ENCODE measurements at places on chromosomes 5 and 9. TPM values are rescaled to one million over a fixed set of nuclear protein-coding genes. Genes with fewer than 3 reads are reported as not detected.
A peak's percentile ranks its signal among the peaks of the same experiment; 100 is the strongest.

- peak; percentile 90 for DNase-seq
Measured at GRCh38 chr9:129889941-129890717, 54.9 kb downstream of the USP20 start.

DNA sequence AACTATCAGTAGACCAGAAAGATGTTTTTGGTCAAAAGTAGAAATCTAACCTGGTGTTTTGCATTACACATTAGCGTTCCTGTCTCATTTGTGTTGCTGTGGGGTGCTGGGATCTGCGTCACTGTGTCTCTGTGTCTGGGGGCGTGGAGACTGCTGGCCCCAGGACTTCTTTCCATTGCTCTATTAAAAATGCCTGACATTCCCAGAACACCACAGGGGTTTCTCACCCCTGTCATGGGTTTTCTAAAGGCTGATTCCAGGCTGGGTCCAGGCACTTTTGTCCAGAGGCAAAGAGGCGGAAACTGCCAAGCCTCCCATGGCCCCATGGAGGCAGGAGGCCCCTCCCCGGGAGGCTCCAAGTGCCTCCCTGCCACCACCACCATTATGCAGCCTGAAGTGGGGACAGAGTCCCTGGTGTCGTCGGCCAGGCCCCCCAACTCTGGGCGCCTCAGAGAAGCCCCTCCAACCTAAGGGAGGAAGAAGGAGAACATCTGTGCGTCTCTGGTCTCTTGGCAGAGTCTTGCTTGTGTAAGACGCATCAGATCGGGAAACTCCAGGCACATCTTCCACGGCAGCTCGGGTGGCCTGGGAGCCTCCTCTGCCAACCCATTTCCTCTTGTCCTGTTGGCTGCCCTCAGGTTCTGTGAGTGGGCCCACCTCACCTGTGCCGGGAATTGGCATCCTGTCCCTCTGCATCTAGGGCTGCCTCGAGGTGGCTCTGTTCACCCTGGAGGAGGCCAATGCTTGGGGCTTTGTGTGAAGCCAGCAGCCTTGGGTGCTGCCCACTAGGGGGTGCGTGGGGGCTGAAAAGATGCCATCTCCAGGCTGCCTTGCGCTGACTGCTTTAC is 13.8 kb upstream of the PLEKHG4B start:
- peak; percentile 66 for DNase-seq

DNA sequence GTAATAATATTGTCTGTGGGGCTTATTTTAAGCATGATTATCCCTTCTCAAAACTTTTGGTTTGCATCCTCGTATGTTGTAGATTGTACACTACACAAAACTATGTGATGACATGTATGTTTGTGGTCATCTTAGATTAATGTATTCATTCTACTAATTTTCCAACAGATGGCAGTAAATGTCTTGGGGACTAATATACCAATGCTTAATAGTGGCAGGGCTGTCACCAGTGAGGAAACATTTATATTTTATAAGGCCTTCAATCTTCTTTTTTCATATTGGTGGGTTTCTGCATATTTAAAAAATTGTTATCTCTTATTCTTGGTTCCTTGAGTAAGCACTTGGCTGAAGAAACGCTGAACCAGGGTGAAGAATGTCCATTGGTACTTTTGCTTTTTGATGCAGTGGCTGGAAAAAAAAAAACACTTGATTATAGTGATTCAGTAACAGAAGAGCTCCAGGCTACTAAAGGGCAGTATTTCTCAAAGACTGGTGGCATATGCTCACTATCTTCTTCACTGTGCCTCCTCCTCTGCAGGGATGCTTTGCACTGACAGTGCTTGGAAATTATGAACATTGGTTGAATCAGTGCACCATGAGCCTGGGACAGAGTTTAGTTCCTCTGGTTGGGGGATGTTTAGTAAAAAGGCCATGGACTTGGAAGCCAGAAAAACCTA is 530.3 kb downstream of the RASEF start:
- no peak for DNase-seq

DNA sequence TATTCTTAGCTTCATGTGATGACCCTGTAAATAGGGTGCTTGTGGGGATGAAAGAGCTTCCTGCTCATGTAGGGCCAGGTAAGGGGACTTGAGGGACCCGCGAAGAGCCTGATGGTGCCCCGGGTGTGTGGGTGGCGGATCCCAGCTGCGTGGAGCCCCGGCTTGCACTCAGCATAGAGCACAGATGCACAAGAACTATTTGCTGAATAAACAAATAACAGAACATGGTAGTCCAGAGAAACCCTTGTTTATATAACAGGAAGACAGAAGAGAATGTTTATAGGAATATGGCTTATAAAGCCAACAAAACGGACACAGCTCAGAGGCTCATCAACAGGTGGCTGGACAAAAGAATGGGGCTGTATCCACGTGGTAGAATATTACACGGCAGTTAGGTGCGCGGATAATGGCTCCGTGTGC is 106.9 kb upstream of the COL5A1 start:
- DNase-seq, result no peak

DNA sequence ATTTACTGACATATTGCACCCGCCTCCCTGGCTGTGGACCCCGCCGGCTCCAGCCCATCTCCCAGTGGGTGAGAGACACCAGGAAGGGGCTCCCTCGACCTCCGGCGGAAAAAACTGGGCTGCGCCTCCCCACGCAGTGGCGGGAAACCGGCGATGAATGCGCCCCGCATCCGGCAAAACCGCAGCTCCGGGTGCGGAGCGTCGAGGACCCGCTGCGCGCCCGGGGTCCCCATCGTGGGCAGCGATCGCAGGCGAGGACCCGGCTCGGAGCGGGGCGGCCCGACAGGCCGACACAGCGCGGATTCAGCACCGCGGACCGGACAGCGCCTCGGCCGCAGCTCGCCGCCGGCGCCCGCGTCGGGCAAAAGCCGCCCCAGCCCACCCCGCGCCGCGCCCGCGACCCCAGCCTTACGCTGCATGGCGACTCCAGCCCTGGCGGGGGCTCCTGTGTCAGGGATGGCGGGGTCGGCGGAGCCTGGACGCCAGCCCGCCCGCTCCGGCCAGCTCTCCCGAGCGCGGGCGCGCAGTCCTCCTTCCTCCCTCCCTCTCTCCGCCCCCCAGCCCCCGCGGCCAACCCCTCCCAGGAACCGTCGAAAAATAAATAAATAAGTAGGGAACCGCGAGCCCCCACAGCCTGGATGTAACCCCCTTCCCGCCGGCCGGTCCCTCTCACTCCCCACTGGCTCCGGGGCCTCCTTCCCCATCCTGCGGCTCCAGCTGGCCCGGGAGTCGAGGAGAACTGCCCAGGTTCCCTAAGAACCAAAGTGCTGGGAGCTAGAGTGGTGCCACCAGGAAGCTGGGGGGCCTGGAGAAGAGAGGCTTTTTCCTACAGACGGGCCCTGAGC is 3.1 kb downstream of the LHX3 start:
- peak; percentile 97 for DNase-seq

DNA sequence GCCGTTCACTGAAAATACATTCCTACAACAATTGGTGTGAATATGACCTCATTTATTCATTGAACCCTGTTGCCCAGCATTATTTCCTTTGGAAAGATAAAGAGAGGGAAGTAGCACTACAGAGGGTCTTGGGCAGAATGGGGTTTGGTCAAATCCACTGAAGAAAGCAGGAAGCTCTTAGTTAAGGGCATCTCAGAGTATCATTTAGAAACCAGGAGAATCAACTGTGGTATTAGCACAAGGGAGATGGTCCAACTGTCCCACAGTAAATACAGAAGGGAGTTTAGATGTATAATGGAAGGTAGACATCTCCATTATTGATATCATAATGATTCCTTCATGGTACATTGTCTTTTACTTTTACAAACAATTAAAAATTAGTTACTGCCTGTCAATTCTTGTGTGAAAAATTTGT is 47.1 kb downstream of the LIX1 start:
- no peak for DNase-seq

DNA sequence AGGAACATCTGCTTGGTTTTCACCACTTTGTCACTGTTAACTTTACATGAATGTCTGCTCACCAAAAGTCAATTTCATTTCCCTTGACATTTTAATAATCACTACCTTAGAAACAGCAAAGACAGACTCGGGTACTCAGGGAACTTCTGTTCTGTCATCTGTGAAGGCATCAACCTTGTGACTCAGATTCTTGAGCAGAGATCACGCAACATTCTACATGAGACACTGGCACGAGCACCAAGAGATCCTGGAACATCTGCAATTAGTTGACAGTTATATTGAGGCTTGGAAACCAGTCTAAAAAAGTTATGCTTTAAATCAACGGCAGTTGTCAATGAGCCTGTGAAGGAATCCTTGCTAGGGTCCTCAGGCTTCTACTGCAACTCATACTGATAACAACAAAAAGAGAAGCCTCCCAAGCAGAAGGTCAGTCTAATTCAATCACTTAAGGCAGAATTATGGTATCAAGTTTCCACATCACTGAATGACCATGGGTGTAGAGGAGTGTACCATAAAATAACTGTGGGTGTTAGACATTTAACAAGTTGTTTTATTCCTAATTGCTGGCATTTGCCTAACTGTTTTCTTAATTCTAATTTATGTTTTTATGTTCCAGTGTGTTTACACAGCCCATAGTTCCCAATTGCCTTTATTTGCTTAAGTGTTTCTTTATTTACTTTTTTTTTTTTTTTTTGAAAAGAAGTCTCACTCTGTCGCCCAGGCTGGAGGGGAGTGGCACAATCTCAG is 3.3 kb upstream of the PBX3 start:
- DNase-seq, result no peak

- peak; percentile 26 for DNase-seq
Measured at GRCh38 chr5:97065475-97065874, 76.9 kb downstream of the LIX1 start.

DNA sequence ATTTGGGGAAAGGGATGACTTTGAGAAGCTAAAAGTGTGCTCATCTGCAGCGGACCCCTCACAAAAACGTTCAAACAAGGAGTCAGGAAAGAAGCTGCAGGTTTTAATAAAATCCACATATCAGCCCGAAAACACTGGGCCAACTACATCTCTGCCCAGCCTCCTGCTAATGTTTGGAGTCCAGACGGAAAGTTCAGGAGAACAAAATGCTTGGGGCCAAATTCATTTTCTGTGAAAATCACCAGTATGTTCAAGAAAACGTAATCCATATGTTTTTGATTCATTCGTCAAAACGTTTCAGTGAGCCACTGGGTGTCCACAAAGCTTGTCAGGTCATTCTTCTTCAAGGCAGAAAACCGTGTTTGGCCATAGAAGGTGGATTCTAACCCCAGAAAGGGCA is 87.5 kb upstream of the GAS1 start:
- DNase-seq, result no peak

DNA sequence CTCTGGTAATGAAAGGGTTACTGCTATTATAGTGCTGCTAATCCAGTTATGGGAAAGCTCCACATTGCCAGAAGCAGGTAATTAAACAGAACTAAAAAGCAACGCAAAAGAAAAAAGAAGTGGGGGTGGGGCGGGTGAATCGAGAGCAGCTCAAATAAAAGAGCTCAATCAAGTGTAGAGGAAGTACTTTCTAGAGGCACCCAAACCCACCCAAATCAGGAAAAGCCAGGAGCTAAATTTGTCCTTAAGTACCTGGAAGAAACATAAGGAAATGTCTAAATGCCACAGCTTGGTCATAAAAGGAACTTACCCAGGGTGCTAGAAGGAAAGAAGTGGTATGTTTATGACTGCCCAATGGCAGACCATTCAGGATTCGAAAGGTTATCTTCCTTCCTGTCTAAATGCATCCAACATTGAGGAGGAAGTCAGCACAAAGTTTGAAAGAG is 2.4 kb upstream of the RNF145 start:
- no peak for DNase-seq

DNA sequence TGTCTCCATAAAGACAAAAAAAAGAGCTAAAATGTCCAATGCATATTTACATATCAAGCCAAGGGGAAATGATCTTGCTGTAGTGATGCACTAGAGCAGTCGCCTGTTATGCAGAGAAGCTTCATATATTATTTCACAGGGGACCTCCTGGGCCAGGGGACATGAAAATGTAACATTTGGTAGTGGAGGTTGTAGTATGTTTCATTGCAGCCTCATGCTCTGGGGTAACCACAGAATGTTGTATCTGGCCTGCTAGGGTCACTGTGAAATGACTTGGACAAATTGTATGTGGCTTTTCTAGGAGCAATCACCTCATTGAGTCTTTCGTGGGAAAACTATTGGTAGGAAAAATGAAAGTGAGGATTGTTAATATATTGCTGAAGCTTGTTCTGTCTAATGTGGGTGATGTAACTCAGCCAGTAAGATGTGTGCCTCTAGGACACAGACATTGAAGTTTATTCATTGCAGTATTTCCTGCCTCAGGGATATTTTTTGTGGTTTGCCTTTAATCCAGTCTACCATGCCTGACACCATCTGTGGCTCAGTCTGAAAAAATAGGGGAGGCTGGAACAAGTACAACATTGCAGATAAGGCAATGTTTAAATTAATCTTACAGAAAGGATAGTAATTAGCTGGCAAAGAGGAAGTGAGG is 430.8 kb upstream of the TNC start:
- DNase-seq, result no peak

GRCh38 chr5:170534941-170535340 is 31.1 kb downstream of the KCNIP1 start:
- no peak for DNase-seq

DNA sequence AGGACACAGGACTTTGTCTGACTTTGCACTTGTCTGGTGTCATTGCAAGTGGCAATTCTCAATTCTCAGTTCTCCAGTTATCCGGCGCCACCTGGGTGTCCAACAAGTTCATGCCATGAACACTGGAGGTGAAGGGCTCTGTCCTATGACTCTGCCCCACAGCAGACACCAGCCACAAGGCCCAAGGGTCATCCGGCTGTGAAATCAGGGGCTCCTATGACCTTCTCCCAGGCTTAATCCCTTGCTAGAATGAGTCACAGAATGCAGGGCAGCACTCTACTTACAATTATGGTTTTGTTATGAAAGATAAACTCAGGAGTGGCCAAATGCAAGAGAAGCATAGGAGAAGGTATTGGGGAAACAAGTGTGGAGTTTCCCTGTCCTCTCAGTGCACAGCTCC is 392.0 kb downstream of the GADD45G start:
- no peak for DNase-seq

Gene AQP7
- total RNA-seq, result not detected

Gene LECT2
- total RNA-seq, result not detected

Gene CCL19
- total RNA-seq, result not detected

All from H7 (cell line).